Glomerular endothelial cell (primary cell): ENCODE measurements at places on chromosomes 7 and 10.

DNA sequence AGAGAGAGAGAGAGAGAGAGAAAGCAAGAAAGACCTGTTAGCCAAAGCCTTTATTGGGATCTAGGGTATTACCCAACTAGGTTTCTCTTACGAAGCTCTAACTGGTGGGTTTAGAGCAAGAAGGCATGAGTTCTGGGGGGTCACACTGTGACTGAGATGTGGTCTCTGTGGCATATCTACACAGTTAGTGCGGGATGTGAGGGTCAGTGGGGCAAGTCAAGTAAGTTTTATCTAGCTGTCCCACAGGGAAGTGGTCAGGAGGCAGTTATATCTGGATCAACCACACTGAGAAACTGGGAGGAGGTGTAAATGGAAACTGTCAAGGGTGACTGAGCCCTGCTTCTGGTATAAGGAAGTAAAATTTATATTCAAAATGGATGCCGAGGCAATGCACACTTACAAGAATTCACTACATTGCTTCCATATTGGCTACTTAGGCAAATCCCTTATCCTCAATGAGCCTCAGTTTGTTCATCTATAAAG lies 331.6 kb upstream of the HPS1 start:
- no peak for DNase-seq

DNA sequence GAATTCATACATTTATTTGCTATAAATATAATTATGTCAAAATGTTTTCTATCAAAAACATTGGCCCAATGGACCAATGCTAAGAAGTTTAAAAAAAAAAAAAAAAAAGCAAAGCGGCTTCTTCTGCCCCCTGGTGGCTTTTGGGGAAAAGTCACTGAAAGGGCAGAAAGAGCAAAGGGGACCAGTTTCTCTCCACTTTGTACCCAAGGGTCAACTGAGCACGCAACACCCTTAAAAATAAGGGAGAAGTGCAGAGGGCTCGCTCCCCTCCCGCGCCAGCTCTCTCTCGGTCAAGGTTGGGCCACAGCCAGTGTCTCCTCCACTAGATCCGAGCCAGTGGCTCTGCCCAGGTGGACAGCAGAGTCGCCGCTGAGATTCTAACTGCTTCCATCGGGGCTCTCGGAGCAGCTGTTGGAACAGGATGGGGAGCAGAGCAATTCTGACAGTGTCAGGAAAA lies 136.4 kb upstream of the FGFR2 start:
- no peak for DNase-seq

- no peak for DNase-seq
Measured at GRCh38 chr10:43060291-43060690, 16.6 kb upstream of the RET start.

DNA sequence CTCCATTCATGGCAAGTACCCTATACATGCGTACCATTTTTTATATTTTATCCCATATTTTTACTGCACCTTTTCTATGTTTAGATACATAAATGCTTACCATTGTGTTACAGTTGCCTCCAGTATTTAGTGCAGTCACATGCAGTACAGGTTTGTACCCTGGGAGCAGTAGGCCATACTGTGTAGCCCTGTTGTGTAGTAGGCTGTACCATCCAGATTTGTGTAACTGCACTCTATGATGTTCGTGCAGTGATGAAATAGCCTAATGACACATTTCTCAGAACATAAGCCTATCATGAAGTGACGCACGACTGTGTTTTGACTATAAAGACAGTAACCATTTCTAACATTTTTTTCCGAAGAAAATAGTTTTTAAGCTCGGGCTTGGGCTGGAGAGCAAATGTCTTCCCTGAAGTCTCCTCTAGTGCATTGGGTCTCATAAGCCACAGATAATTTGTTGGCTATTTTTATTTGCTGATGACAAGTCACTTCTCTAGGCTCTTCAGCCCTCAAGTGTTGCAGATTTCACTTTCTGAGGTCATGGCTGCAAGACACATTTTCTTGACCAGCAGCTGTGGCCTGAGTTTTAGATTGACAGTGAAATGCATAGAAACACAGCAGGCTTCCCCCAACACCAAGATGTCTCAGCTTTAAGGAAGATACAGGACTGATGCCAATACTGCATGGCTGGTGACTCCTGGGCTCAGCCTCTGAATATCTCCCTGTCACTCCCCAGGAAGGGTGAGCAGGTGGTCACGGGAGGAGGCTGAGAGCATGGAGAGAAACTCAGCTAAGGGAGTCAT lies 26.9 kb downstream of the EPDR1 start:
- no peak for DNase-seq

GRCh38 chr10:20065814-20066213 lies 249.6 kb downstream of the PLXDC2 start:
- DNase-seq: no peak

DNA sequence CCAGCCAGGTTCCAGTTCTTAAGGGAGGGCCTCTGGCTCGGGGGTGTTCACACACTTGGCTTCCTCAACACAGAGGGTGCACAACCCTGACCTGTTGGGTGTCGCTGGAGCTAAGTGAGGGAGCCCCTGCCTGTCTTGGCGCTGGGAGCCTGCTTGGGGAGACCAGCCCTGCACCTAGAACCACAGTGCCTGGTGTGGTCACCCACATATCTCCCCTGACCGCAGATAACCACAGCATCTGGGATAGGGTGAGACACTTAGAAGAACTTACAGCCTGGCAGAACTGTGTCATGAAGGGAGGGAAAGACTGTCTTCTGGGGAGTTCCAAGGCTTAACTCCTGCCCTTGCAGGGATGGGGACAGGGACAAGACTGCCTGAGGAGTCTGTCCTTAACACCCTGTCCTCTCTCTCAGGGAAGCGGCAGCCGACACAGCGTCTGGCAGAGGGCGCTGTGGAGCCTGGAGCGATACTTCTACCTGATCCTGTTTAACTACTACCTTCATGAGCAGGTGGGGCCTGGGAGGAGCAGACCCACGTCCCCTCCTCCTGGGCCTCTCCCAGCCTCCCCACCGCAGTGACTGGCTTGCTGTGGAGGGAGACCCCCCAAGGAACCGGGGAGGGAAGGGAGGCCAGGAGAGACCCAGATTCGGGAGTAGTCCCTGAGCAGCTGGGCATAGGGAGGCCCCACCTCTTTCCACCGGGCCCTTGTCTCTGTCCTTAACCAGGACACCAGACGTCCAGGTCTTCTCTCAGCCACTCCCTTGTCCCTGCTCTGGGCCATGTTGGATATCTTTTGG lies 59.0 kb downstream of the PALD1 start:
- DNase-seq: no peak

DNA sequence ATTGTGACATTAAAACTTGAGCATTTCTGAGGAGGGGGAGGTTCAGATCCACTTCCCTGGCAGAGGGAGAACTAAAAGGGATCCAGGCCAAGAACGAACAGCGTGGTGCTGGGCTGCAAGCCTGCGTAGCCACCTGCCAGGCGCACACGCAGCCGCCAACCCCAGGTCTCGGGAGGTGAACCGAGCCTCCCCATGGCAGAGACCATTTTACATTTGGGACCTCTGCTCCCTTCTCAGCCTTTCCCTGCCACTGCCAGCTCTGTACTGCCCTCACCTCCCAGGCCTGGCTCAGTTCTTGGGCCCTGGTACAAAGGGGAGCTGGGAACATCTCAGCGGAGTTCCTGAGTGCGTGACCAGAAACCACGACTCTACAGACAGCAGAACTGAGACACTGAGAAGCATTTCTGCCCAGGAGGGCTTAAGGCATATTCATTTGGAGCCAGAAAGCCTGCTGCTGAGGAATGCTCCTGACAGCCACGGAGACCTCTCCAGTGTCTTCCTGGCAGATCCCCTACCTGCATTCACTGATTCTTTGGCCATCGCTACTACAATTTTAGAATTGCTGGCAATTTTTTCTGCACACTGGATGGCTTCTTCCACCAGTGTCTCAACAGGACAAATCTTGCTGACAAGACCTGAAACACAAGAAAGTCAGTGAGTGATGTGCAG lies 7.6 kb downstream of the ECHS1 start:
- DNase-seq: no peak

GRCh38 chr10:125485665-125486064 lies 197.3 kb downstream of the TEX36 start:
- no peak for DNase-seq

DNA sequence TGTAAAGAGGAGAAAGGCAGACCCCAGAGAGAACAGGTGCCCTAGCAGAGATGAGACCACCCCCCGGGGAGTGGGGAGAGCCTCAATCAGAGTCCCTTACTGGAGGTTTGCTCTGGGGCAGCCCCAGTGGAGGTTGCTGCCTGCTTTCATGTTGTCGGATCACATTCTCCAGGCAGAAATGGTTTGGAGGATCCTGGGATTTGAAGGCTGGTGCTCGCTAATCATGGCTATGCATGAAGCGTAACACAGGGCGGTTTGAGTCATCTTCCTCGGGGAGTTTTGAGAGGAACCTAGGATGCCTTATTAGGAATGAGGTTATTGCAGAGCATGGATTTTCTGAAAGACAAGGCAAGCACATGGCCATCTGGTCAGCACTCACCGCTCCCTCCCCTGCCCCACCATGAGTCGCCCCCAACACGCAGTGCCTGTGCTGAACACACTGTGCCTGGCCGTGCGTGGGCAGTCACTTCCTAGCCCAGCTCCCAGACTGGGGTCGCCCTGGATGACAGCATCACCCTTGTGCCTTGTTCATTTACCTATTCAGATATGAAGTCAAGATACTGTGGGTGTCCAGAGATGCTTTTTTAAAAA lies 319.9 kb downstream of the DPP6 start:
- DNase-seq: no peak

DNA sequence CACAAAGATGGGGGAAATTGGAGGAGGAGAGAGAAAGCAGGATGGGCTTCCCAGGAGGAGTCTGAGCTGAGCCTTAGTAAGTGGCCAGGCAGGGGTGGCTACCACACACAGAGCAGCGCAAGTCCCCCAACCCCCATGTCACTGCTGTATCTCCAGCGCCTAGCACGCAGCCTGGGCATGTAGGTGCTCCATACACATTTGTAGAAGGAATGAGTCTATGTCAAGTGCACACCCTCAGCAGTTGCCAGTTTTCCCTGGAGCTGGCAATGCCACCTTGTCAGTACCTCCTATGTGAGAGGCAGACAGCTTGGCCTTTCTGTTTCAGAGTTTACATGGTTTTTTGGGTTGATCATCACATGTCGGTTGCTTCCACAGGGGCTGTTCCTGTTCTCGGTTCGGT lies 116.1 kb downstream of the CLEC2L start:
- DNase-seq: no peak

GRCh38 chr10:29630205-29631048 lies 4.3 kb downstream of the SVIL start:
- DNase-seq: no peak

- DNase-seq: no peak
Measured at GRCh38 chr7:133313575-133313974, 60.7 kb downstream of the EXOC4 start.
